GOT3 (cell line): ENCODE measurements at places on chromosomes 4 and X.

GRCh38 chrX:68732906-68733493 lies 85.5 kb downstream of the STARD8 start:
- DNase-seq = no peak

DNA sequence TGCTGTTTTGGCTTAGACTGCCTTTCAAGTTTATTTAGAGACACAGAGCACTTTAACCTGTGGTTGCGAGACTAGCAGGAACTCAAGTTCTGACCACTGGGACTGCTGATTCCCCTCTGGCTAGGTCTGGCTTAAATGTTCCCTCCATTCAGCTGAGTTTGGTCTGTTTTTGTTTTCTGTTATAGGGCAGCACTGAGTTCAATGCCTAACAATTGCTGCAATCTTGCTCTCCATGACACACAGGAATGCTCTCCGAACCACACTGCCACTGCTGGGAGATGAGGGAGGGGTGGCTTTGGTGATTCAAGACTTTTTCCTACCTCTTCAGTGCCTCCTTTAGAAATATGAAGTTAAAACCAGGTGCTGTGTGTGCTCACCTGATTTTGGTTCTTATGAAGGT lies 106.3 kb upstream of the EOLA2 start:
- DNase-seq = no peak

GRCh38 chr4:83686166-83686565 lies 150.3 kb downstream of the GPAT3 start:
- DNase-seq = no peak

DNA sequence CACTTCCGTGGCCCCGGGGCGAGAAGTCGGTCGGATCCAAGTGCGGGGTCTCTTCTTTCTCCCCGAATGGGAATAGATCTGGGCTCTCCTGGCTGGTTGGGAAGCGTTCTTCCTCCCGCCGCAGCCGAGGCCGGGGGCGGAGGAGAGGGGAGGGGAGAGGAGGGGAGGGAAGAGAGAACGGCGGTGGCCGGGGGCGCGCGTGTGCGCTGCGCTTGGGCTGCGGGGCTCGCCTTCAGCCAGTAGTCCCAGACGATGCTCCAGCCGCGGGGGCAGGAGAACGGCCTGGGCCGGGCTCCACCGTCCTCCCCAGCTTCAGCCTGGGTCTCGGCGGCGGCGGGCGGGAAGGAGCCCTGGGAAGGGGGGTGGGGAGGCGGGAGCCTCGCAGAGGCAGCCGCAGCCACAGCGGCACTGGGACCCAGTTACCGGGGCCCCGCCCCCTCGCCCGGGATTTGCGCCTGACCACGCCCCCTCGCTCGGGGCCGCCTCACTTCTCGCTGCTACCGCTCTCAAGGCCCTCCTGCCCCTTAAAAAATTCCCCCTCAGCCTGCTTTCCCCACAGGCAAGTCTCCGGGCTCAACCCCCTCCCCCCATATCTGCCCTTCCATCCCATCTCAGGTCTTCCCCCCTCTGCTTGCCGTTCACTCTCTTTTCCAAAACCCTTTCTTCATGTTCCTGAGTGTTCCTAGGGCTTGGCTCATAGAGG lies at the start of gene FGD1:
Gene FGD1 (minus strand): TSS at position 421 of the 703 bp plus-strand sequence. CDS start 802 bp downstream, outside the sequence.
- DNase-seq = no peak

- no peak for DNase-seq
Measured at GRCh38 chr4:151652841-151653547, 107.8 kb downstream of the GATB start.

GRCh38 chr4:78568640-78569305 lies 17.2 kb downstream of the ANXA3 start:
- no peak for DNase-seq

DNA sequence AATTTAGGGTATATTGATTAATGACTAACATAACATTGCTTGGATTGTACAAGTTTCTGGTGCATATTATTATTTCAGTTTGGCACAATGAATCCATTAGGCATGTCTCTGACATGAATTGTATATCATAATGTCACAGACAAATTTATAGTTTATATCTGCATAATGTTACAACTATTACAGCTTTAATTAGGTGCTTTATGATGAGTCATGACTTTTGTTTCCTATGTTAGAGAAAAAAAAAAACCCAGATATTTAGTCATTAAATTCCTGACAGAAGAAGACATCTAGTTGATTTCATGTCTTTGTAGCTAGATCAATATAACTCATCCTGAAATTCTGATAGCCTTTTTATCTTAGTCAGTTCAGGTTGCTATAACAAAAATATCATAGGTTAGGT lies 385.7 kb upstream of the EPHA5 start:
- no peak for DNase-seq

DNA sequence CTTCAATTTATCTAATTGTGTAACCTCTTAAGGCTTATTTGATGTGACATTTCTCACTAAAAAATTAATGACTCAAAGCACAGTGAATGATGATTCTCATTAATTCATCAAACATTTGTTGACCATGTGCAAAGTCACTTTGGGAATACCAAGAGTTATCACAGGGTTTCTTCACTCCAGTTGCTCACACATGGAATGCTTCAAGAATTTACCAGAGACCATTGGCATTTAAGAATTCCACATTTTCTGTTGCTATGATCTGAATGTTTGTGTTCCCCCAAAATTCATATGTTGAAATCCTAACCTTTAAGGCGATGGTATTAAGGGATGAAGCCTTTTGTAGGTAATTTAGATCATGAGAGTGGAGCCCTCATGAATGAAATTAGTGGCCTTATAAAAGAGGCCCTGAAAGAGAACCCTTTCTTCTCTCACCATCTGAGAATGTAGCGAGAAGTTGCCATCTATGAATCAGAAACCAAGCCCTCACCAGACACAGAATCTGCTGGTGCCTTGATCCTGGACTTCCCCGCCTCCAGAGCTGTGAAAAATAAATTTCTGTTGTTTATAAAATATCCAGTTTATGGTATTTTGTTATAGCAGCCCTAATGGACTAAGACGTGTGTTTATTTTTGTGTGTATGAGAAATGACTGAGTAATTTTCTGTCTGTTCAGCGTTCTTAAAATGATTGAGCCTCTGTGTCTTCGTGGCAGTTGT lies 16.4 kb upstream of the SRPX start:
- no peak for DNase-seq
